ENCODE measurements at places on chromosomes 12 and 14. TPM values are rescaled to one million over a fixed set of nuclear protein-coding genes. Genes with fewer than 3 reads are reported as not detected.

DNA sequence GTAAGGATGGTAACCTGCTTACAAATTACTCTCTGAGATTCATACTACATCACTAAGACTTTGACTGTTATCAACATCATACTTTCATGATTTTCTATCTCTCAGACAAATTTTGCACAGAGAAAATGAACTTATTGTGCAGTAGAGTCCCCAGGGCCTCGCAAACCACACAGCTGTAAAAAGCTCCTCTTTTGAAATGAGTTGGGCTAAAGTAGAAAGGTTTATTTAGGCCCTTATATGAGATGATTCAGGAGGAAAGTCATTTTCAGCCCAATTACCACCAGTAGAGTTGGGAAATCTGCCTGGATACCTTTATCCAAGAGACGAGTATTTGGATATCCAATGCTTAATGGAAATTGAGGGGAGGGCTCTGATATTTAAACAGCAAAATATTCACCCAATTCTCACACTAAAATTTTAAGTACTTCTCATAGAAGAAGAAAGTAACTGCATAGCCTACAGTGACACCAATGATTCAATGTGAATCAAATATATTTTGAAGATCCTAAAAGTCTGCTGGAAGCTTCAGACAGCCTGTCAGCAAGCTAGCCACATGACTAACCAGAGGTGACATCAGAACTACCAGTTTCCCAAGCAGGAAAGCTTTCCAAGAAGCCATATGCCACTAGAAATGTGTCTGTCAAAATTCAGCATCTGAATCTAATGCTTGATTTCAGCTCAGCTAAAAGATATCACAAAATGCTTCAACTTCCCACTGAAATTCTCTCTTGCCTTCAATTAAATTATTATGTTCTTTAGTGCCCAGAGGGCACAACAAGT lies 190.1 kb upstream of the SYT1 start:
- peak; percentile 3 for DNase-seq

DNA sequence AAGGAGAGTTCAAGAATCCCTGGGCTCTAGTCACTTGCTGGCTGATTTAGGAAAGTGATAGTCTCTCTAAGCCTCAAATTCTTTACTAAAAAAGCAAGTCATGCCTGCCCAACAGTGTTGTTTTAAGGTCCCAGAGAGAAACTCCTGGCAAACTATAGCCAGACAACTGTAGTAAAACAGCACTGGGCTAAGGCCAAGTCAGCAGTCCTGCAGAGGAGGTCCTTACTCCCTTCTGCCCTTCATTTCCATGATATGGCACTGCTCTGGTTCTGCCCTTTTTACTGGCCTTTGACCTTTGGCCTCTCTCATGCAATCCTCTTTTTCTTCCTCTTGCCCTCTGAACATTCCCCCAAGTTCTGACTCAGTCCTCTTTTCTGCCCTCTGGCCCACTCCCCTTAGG lies 74.9 kb downstream of the VWF start:
- DNase-seq: no peak

DNA sequence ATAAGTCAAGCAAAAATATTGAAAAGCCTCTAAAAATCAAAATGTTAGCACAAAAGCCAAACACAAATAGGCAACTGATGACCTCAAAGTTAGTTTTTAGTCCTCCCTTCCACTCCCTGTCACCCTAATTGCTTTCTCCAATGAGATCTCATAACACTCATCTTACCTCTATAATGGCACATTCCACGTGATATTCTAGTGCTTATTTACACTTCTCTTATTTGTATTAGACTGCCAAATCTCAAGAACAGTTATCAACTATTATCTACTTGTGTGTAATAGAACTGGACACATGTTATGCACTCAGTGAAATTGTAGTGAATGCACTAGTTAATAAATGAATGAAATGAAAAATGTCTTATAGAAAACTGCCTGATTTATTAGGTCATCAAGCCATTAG lies 55.5 kb upstream of the AVPR1A start:
- DNase-seq: no peak

GRCh38 chr12:117936722-117937484 lies 31.9 kb downstream of the KSR2 start:
- no peak for DNase-seq

DNA sequence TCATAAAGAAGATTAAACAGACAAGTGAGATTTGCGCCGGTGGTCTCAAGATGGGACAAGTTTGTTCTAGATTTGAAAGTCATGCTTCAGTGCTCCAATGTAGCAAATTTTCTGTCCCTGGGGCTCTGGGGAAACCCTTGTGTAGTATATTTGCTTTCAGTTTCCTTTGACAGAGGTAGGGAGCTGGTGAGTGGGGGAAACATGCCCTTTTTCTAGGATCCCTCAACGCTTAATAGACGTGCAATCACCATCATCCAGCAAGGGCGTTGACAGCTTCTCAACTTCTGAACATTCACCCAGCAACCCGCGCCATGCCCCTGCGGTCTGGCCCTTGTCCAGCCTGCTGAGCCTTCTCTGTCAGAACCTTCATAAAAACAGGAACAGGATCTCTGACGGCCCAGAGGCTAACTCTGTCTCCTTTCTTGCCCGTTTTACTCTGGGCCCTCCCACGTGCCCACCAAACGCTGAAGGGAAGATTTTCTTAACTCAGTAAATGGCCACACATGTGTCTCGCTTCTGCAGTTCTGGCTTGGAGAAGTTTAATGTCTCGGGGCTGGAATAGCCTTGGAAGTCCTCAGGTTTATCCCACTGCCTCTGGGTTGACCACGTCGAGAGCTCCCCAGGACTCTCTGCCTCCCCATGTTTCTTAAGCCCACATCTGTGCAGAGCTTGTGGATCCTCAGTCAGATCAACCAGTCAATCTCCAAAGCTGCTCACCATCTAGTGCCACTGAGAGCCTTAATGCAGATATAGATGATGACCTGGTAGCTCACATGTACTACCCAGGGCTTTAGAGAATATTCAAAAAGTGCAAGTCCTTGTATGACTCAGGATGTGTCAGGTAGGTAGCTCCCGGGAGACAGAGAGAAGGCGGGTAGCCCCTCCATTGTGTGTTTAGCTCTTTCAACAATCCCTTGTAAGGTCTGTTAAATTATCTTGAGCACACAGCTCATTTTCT lies 58.1 kb upstream of the CCND2 start:
- DNase-seq: peak; percentile 4

GRCh38 chr12:12499909-12500604 lies 62.6 kb downstream of the DUSP16 start:
- DNase-seq: no peak

- DNase-seq: no peak
These were observed 14.5 kb upstream of the TESPA1 start for GRCh38 chr12:54998958-54999510.

- no peak for DNase-seq
These were observed 418.9 kb downstream of the ZFP36L1 start for GRCh38 chr14:68373847-68374444.

DNA sequence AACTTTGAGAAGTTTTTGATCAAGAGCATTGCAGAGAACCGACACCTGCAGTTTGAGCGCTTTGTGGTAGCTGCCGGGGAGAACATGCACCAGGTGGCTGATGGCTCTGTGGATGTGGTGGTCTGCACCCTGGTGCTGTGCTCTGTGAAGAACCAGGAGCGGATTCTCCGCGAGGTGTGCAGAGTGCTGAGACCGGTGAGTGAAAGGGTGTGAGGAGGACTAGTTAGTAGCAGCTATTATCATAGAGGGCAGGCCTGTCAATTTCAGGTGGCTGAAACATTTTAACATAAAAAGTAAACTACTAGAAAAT lies 27.0 kb upstream of the HIGD1C start:
- no peak for DNase-seq

Gene CLMN
- 0.43 TPM for total RNA-seq

Gene DENND5B
- 11.6 TPM for total RNA-seq

Gene CLEC4E
- not detected for total RNA-seq

Gene TMEM30B
- not detected for total RNA-seq

Gene MYH6
- not detected for total RNA-seq

Gene FBXL14
- 7.4 TPM for total RNA-seq

Measured in fibroblast of villous mesenchyme (primary cell).